ENCODE measurements at places on chromosomes 6 and 20.

DNA sequence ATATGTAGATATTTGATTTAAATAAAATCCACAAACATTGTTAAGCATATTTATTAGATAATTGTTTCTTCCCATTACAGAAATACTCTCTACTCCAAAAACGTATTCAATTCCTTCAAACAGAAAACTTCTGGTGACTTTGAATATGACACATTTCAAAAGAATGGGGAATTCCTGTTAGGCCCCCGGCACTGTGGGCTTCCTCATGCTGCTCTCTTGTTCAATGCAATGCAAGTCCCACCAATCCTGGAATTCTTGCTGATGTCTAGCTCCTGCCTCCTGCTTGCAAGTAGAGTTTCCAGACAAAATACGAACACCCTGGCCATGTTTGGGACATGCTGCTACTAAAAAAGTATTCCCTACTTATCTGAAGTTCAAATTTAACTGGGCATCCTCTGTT, 544.1 kb downstream of the QKI start:
- no peak for DNase-seq

GRCh38 chr6:130482645-130483390, 117.0 kb downstream of the TMEM200A start:
- DNase-seq: no peak

- DNase-seq: no peak
Measured at GRCh38 chr6:89596484-89596883, 42.1 kb downstream of the LYRM2 start.

DNA sequence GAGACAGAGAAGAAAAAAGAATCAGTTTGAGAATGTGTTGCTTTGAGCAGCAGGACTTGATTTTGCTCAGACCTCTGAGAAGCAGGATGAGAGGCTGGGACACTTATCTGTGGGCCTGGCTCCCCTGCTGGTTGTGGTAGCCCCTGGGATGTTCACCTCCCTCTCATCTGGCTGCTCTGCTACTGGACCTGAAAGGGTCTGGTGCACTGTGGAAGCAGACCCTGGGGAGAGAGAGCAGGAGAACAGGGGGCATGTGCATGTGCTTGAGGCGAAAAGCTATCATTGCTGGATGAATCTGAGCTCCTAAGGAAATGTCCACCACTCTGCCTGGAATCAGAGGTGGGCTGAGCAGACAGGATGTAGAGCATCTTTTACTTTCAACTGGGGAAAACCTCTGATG, 161.1 kb downstream of the SCP2D1 start:
- DNase-seq: no peak

DNA sequence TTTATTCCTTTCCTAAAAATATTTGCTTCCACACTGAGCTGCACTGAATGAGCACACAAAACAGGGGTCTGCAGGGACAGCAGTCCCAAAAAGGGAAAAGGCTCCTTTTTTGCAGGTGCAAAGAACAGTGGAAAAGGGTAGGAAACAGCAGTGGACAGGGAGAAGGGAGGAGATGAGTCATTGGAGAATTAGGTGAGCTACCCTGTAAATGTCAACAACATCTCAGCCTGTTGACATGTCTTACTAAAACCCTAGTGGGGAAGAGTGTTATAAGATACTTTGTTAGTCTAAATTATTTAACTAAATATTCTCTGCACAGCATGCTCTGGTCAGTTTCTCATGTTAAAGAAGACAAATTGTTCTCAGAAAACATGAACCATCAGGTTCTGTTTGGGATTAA, 151.5 kb upstream of the FBXL4 start:
- no peak for DNase-seq

DNA sequence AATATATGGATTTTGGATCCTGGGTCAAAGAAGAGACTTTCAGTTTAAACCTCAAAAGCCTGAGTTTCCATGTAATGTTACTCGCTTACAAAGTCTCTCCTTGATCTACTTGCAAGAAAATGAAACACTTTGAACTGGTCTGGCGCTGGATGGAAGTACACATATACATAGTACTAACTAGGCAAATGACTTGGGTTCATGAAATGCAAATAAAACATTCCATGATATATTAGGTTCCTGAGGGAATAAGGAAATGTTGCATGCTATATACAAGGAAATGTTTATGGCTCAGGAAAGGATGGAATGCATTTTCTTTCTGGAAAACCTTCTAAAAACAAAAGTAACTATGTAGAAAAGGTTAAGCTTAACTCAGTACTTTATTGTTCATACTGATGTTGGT, 11.4 kb upstream of the TXLNB start:
- DNase-seq: no peak

- DNase-seq: no peak
Measured at GRCh38 chr6:157187182-157188083, 135.9 kb downstream of the TMEM242 start.

DNA sequence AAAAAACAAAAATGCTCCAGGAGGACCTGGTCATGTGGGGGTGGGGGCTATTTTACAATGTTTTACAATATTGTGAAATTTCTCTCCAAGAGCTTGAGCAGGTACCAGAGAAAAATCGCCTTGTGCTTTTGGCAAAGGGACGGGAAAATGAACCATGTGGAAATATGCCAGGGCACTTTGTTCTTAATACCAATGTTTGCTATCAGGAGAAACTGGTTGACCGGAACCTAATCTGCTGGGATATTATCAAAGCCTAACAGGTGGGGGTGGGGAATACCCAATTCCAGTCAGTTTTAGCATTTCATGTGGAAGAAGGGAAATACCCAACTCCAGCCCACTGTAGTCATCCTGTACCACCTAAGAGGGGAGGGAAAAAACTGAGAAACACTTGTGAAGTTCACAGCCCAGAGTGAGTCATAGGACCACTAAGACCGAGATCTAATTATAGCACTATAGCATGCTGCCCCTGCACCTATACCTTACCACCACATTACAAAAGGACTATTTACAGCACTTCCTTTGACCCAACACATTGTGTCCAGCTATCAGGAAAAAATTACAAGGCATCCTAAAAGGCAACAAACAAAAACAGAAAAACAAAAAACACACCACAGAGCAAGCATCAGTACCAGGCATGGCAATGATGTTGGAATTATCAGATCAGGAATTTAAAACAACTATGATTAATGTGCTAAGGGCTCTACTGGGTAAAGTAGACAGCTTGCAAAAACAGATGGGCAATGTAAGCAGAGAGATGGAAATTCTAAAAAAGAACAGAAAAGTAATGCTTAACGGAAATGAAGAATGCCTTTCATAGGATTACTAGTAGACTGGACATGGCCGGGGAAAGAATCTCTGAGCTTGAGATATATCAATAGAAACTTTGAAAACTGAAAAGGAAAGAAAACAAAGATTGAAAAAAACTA, 84.1 kb upstream of the POPDC3 start:
- no peak for DNase-seq

- no peak for DNase-seq
Measured at GRCh38 chr6:97841763-97842162, 558.7 kb upstream of the MMS22L start.

- no peak for DNase-seq
Measured at GRCh38 chr6:44932651-44933091, 395.5 kb upstream of the RUNX2 start.

GRCh38 chr20:57902473-57902872, 192.7 kb upstream of the PMEPA1 start:
- DNase-seq: no peak

- no peak for DNase-seq
Measured at GRCh38 chr6:169456840-169457239, 203.2 kb upstream of the THBS2 start.

DNA sequence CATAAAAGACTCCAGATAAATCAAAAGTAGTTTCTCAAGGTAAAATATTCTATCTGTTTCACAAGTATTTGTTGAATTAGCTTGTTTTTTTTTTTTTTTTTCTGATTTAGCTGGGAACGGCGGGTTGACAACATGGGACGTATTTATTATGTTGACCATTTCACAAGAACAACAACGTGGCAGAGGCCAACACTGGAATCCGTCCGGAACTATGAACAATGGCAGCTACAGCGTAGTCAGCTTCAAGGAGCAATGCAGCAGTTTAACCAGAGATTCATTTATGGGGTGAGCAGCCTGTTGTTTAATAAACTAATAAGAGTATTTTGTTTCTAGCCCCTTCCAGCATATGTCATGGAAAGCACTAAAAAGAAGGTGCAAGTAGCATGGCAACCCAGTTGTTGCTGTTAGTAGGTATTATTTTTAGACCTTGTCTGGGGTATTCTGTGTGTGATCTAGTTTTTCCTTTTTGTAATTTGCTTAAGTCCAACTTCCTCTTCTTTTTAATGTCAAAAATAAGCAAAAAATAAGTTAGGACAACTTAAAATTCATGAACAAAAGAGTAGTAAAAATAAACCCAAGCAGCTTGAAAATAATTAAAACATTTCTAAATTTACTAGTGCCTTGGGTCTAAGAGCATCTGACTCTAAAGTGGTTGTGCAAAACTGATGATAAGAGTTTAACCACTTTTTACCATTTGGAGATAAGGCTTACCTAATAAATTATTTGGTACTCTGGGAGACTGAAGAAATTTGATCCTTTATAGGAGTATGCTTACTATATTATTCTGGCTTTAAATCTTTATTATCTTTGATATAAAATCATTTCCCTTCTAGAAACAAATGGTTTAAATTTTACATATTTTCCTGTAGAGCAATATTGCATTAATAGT, 70.8 kb upstream of the DYNLRB1 start:
- no peak for DNase-seq

DNA sequence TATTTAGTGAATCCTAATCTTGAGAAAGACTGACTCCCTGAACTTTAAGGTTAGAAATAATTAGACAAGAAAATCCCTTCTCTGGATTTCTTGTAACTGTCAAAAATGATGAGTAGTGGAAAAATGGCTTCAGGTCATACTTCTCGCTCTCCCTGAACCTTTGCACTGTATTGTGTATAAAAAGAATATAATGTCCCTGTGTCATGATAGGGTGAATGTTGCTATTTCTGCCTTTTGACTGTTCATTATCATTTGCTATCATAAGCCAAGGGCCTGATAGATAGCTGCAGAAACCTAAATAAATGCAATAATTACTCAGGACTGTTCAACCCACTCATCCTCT, 39.3 kb downstream of the ALDH8A1 start:
- DNase-seq: no peak

DNA sequence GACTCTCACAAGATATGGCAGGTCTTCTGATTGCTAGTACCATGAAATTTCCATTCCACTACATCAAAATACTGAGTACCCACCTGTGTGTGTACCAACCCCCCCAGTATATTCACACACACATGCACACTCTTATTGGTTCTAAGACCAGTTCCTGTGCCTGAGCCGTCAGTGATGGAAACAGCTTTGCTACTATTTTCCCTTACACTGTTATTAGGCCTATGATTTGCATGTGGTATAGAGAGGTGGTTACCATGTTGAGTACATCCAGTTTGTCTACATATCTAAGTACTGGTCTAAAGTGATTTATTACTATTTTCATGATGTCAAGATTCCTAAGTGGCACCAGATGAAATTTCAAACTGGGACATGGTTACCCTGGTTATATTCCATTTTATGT, 459.9 kb downstream of the BCKDHB start:
- no peak for DNase-seq

GRCh38 chr6:26179675-26180074, 92.4 kb downstream of the HFE start:
- DNase-seq: no peak

DNA sequence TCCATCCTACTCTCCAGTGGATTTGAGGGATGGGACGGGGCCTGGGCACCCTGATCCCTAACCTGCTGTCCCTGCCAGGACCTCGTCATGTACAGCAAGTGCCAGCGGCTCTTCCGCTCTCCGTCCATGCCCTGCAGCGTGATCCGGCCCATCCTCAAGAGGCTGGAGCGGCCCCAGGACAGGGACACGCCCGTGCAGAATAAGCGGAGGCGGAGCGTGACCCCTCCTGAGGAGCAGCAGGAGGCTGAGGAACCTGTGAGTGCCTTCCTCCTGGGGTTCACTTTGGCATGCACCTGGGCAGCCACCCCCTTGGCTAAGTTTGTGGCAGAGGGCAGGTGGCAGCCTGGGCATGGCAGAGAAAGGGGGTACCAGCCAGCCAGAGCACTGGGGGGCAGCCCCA, 5.7 kb downstream of the CDC25B start:
- no peak for DNase-seq

DNA sequence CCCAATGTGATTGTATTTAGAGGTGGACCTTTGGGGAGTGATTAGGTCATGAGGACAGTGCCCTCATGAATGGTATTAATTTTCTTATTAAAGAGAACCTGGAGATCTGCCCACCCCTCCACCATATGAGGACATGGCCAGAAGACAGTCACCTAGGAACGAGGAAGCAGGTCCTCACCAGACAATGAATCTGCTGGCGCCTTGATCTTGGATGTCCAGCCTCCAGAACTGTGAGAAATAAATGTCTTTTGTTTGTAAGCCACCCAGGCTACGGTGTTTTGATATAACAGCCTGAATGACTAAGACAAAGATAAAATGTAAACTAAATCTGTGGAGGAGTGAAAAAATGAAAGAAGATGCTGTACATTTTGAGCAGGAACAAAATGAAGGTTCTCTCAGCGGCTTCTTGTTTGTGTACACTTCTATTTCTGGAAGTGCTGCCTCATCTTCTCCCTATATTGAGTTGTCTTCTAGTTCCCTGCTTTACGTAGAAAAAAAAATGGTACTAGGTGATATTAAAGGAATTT, 1.5 kb upstream of the IPCEF1 start:
- DNase-seq: no peak

GRCh38 chr6:128239146-128239545, 281.3 kb downstream of the PTPRK start:
- no peak for DNase-seq

- DNase-seq: no peak
Measured at GRCh38 chr6:90093558-90094073, 199.3 kb downstream of the GJA10 start.

DNA sequence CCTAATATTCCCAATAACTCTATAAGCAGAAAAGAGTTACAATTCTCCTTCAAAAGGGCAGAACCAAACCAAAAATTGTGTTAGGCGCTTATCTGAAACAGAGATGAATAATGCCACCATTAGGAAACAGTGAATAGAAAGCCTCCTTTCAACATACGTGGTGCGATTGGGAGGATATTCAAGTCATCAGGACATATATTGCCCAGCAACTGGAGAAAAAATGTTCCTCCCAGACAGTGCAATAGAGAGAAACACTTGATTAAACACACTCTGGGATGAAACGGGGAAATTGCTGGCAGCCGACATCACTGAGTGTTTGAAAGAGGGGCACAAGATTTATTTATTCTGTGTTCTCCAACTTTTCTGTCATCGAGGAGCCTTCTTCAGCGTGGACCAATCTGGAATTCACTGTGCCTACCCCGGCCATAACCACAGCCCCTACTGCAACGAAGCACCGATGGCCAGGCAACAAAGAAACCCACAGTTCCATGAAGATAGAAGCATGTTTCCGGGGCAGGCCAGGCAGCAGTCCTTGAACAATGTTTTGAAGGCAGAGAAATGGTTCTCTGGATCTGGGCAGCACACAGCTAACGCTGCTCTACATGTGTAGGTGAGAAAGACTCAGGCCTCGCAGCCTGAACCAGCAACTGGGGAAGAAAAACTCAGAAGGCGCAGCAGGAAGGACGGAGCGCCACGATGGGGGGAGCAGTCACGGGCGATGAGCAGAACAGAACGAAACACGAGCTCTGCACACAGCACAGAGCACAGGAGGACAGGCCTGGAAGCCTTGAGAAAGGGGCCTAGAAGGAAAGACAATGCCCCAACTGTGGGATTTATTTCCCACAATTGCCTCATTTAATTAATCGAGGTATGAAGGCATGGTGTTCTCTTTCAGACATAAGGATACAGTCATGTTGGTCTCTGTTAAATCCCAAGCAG, 234.2 kb upstream of the FOXQ1 start:
- no peak for DNase-seq

All from activated T-cell treated with anti-CD3 and anti-CD28 coated beads for 4 hours (primary cell).